Thymus (tissue), 14 donors: ENCODE measurements at places on chromosomes 2 and 18. TPM values are rescaled to one million over a fixed set of nuclear protein-coding genes. Genes with fewer than 3 reads are reported as not detected.

The ATOH8 gene
- total RNA-seq, result 2.0 TPM

The LYG2 gene
- total RNA-seq, result not detected

The LINC00305 gene
- 0.05 TPM for total RNA-seq

The SP5 gene
- total RNA-seq, result 0.24 TPM

The COBLL1 gene
- total RNA-seq, result 3.0 TPM

The ACOXL gene
- total RNA-seq, result 0.38 TPM

The MAP3K20 gene
- 11.2 TPM for total RNA-seq

The HOXD1 gene
- total RNA-seq, result 0.09 TPM

The CSRNP3 gene
- total RNA-seq, result 1.7 TPM

The ASB18 gene
- not detected for total RNA-seq

The FIGN gene
- total RNA-seq, result 0.09 TPM

The CIB4 gene
- total RNA-seq, result 0.19 TPM

- DNase-seq, result no peak
- H3K27me3 ChIP-seq, result peaks cover 84% of the 10 kb centered on the region
- H3K27ac ChIP-seq, result peak overlapping the region; percentile 83
- peak overlapping the region; percentile 30 for H3K4me3 ChIP-seq
- no peaks in the 10 kb centered on the region for H3K4me1 ChIP-seq
Measured at GRCh38 chr2:38076710-38077430, 919 bp upstream of the CYP1B1 start.

DNA sequence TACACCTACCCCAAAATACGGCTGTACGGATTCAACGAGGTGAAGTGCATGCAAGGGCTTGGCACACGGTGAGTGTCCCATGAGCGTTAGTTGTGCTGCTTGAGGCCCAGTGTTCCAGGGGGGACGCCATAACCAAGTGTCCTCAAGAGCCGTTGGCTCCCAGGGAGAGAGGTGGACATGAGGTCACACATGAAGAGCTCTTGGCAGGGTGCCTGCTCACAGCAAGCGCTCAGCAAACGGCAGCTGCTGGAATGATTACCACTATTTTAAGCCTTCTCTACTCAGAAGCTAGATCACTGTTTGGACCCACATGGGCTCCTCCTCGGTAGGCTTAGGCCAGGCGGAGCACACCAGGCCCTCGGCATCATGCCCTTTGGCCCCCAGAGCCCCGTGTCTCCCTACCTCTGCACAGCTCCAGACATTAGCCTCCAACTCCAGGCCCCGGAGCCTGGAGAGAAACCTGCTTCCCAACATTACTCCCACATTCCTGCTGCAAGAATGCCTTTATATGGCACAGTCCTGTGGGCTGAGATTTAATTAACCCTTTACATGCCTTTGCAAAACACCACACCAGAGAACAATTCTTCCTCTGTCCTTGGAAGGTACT lies 68.4 kb upstream of the PPP1CB start:
- no peaks in the 10 kb centered on the region for H3K27me3 ChIP-seq
- no peaks in the 10 kb centered on the region for H3K36me3 ChIP-seq
- H3K4me1 ChIP-seq, result peaks cover 14% of the 10 kb centered on the region
- no peak for DNase-seq
- no peak overlapping the region for H3K27ac ChIP-seq

- no peaks in the 10 kb centered on the region for H3K4me1 ChIP-seq
- no peaks in the 10 kb centered on the region for H3K27me3 ChIP-seq
- no peak overlapping the region for H3K4me3 ChIP-seq
- no peak overlapping the region for H3K27ac ChIP-seq
Measured at GRCh38 chr2:207902821-207903220, 122.5 kb downstream of the PLEKHM3 start.

DNA sequence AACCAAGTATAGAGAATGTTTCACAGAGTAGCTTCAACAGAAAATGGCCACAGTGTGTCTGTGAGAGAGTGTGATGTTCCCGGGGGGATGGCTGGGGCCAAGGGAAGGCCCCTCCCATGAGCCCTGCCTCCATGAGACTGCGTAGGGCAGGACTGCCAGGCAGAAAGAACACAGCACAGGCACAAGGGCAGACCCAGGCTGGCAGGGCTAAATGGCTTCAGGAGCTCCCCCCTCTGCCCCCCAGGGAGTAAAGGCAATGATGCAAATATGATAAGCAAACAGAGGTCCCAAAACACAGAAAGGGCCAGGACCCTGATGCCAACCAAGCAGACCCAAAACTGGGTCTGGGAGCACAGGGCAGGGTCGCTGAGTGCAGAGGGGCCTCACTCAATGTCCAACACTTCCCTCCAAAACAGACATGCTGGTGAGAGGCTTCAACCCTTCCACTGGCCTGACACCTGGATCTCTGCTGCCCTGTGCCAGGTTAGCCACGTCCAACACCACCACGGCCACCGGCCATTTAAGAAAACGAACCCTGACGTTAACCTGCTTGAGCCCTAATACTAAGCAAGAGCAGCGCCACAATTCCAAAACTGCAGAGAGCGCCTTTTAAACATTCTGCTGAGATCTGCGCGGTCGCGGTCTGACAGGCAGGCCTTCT lies 90.3 kb downstream of the HDAC4 start:
- peaks cover 13% of the 10 kb centered on the region for H3K4me1 ChIP-seq
- no peak for DNase-seq
- H3K4me3 ChIP-seq, result no peak overlapping the region
- peaks cover 47% of the 10 kb centered on the region for H3K36me3 ChIP-seq
- H3K27me3 ChIP-seq, result no peaks in the 10 kb centered on the region

- no peak for DNase-seq
- no peak overlapping the region for H3K4me3 ChIP-seq
- H3K36me3 ChIP-seq, result no peaks in the 10 kb centered on the region
- no peaks in the 10 kb centered on the region for H3K27me3 ChIP-seq
- no peaks in the 10 kb centered on the region for H3K4me1 ChIP-seq
- no peak overlapping the region for H3K27ac ChIP-seq
Measured at GRCh38 chr2:122451040-122451439, 695.6 kb downstream of the TSN start.

DNA sequence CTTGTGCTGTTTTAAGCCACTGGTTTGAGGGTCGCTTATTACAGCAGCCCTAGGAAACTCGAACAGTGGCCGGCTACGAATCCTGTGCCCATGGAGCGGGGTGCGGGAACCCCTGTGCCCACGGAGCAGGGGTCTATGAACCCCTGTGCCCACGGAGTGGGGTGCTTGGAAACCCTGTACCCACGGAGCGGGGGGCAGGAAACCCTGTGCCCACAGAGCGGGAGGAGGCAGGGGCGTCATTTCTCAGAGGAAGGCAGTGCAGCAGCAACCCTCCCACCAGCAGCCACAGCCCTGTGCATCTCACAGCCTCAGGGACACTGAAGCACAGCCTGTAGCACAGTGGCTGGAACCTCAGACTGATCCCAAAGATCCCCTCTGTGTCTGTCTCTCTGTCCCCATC lies 34.2 kb upstream of the GPC1 start:
- no peak overlapping the region for H3K4me3 ChIP-seq
- DNase-seq, result no peak
- H3K36me3 ChIP-seq, result no peaks in the 10 kb centered on the region
- H3K27ac ChIP-seq, result no peak overlapping the region

GRCh38 chr18:1253827-1254226 lies 349.2 kb downstream of the ADCYAP1 start:
- H3K4me1 ChIP-seq, result no peaks in the 10 kb centered on the region
- H3K4me3 ChIP-seq, result no peak overlapping the region
- no peaks in the 10 kb centered on the region for H3K36me3 ChIP-seq
- no peaks in the 10 kb centered on the region for H3K27me3 ChIP-seq
- no peak for DNase-seq

DNA sequence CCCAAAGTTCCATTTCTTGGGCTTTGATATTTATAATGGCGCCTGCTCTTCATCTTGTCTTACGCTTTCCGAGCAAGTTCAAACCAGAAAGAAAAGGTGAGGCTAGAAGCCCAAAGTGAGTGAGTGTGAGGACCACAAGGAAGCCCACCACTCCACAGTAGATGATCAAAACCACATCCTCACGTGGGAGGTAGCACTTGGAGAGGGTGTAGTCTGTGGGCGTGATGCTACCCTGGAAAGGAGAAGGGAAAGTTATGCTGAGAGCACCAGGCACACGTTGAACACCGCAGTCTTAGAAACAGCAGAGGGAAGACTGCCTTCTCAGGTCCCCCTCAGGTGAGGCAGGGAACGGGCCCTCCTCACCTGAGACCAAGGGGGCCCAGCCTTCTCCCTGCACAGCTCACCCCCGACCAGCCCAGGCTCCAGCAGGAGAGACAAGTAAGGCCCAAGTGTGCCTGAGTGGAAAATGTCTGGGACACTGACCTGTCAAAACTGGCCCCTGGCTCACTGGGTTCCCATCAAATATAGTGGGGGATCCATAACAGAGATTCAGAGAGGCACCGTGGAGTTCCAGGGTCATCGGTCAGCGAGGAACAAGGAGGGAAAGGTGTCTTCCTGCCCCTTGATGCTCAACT lies 23.6 kb downstream of the MPPE1 start:
- H3K4me1 ChIP-seq, result no peaks in the 10 kb centered on the region
- no peak for DNase-seq
- peaks cover 52% of the 10 kb centered on the region for H3K36me3 ChIP-seq
- no peak overlapping the region for H3K4me3 ChIP-seq

DNA sequence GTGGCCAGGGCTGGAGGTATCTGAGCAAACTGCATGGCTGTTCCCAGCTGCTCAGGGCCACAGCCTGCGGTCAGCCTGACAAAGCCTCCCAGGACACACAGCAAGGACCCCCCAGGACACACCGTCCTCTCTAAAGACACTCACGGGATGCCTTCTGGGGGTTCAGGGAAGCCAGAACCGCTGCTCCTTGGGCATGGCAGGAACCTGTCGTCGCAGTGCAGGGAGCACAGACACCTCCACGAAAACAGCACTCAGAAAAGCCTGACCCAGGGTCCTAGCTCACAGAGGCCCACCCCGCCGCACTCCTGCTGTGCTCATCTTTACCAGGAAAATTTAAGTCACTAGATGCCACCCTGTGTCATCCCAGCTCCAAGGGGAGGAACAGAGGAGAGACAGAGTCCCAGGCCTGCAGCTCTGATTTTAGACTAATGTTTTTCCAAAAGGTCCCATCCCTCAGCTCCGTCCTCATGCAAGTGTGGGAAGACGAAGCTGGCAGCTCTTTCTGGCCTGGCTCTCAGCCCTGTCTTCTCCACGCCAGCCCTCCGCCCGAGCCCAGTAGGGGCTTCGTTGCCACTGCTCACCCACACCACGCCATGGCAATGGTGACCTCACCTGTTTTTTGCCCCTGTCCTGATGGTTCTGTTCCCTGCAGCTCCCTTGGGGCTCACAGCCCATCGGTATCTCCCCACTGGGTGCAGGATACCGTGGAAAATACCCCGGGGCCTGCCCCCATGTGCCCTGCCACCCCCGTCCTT lies 23.9 kb upstream of the SLC66A3 start:
- H3K4me3 ChIP-seq, result no peak overlapping the region
- peaks cover 50% of the 10 kb centered on the region for H3K4me1 ChIP-seq
- no peak for DNase-seq
